ENCODE measurements at places on chromosomes 5 and 9. TPM values are rescaled to one million over a fixed set of nuclear protein-coding genes. Genes with fewer than 3 reads are reported as not detected.
A peak's percentile ranks its signal among the peaks of the same experiment; 100 is the strongest.

DNA sequence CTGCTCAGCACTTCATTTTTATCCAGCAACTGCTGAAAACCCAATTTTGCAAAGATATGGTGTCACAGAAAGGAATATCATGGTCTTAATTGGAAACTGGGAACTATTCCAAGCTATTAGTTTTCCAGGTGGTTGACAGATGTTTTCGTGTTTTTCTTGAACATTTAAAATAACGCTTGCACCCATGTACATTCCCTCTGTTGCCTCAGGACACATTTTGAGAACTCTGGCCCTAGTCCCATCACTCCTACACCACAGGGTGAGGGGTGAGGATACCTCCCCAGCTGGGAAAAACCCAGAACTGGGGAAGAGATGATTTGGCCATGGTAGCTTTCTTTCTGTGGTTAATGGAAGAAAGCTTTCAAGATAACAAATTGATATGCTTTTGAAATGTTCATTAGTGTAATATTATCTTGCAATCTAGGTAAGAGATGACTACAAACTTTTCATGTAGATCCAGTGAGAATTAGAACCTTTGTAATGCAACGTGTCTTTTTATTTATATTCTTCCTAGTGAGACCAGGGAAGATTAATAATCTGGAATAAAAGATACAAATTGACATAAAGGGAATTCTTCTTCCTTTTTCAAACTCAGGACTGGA, 627.0 kb downstream of the RAB3C start:
- peaks cover 11% of the 10 kb centered on the region for H3K27me3 ChIP-seq
- H3K27ac ChIP-seq = no peak overlapping the region
- DNase-seq = peak; percentile 57
- H3K4me3 ChIP-seq = no peak overlapping the region

- H3K4me3 ChIP-seq = no peak overlapping the region
- H3K4me1 ChIP-seq = peaks cover 43% of the 10 kb centered on the region
- no peaks in the 10 kb centered on the region for H3K27me3 ChIP-seq
- no peak for DNase-seq
- no peak overlapping the region for H3K27ac ChIP-seq
- H3K36me3 ChIP-seq = no peaks in the 10 kb centered on the region
These were observed 411.3 kb downstream of the ARHGEF28 start for GRCh38 chr5:74037321-74037720.

DNA sequence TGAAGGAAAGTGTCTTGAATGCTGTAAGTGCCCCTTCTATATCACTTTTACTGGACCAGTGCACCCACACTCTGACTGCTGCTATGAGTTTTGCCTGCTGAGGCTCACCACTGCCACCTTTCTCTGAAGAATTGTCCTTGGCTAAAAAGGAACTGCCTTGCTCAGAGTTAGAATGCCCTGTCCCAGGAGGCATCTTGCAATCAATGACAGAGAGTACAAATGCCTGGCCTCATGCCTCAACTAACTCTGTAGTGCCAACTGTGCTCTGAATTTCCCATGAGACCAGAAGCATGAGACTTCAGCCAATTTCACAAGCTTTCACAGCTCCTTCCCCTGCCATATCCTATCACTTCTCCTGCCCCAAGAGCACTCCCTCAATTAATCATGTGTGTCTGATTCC, 569.7 kb downstream of the ZNF608 start:
- peaks cover 3% of the 10 kb centered on the region for H3K4me1 ChIP-seq
- H3K4me3 ChIP-seq = no peak overlapping the region
- no peak overlapping the region for H3K27ac ChIP-seq
- no peaks in the 10 kb centered on the region for H3K27me3 ChIP-seq

- H3K4me1 ChIP-seq = no peaks in the 10 kb centered on the region
- H3K27ac ChIP-seq = no peak overlapping the region
- no peaks in the 10 kb centered on the region for H3K27me3 ChIP-seq
- peaks cover 37% of the 10 kb centered on the region for H3K36me3 ChIP-seq
- peak; percentile 71 for DNase-seq
- no peak overlapping the region for H3K4me3 ChIP-seq
These were observed 31.4 kb upstream of the SARDH start for GRCh38 chr9:133769511-133770075.

GRCh38 chr5:156339139-156339841, 12.3 kb downstream of the SGCD start:
- no peak overlapping the region for H3K27ac ChIP-seq
- H3K4me1 ChIP-seq = no peaks in the 10 kb centered on the region
- H3K4me3 ChIP-seq = no peak overlapping the region
- DNase-seq = no peak

DNA sequence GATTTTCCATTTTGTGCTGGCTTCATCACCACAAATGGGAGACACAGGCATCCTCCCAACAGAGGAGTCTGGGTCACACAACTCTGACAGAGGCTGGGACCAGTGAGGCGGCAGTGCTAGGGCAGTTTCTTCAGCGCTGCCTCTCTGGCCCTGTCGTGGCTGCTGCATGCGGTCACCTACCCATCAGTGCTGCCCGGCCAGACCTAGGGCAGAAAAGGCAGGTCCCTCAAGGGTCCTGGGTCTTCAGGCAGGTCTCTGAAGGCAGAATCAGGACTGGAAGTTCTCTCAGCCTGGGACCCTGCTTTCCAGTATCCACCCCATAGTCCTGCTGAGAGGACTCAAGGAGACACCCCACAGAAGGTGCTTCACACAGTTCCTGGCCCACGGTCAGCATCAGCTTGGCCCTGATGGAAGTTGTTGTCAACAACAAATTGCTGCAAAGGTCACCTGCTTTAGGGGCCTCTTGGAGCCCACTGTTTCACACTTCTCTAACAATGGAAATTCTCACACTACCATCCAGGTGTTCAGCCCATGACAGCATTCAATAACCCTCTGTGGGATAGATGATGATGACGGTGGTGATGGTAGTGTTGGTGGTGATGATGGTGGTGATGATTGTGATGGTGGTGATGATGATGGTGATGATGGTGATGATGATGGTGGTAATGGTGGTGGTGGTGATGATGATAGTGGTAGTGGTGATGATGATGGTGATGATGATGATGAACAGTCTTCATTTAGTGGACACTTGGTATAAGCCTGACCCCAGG, 146.4 kb upstream of the PPP1R26 start:
- no peak overlapping the region for H3K27ac ChIP-seq
- peak; percentile 80 for DNase-seq
- no peaks in the 10 kb centered on the region for H3K27me3 ChIP-seq
- H3K36me3 ChIP-seq = no peaks in the 10 kb centered on the region

GRCh38 chr5:3836528-3836927, 240.9 kb downstream of the IRX1 start:
- no peak for DNase-seq
- no peaks in the 10 kb centered on the region for H3K4me1 ChIP-seq
- H3K27me3 ChIP-seq = no peaks in the 10 kb centered on the region
- no peak overlapping the region for H3K27ac ChIP-seq
- no peak overlapping the region for H3K4me3 ChIP-seq

- H3K36me3 ChIP-seq = no peaks in the 10 kb centered on the region
- no peaks in the 10 kb centered on the region for H3K27me3 ChIP-seq
- no peaks in the 10 kb centered on the region for H3K4me1 ChIP-seq
- no peak for DNase-seq
- no peak overlapping the region for H3K27ac ChIP-seq
- no peak overlapping the region for H3K4me3 ChIP-seq
These were observed 21.6 kb upstream of the TRIO start for GRCh38 chr5:14121552-14121951.

GRCh38 chr9:37801959-37802711, 1.5 kb downstream of the DCAF10 start:
- H3K27me3 ChIP-seq = no peaks in the 10 kb centered on the region
- peaks cover 18% of the 10 kb centered on the region for H3K4me1 ChIP-seq
- no peaks in the 10 kb centered on the region for H3K36me3 ChIP-seq
- H3K27ac ChIP-seq = peak overlapping the region; percentile 74

DNA sequence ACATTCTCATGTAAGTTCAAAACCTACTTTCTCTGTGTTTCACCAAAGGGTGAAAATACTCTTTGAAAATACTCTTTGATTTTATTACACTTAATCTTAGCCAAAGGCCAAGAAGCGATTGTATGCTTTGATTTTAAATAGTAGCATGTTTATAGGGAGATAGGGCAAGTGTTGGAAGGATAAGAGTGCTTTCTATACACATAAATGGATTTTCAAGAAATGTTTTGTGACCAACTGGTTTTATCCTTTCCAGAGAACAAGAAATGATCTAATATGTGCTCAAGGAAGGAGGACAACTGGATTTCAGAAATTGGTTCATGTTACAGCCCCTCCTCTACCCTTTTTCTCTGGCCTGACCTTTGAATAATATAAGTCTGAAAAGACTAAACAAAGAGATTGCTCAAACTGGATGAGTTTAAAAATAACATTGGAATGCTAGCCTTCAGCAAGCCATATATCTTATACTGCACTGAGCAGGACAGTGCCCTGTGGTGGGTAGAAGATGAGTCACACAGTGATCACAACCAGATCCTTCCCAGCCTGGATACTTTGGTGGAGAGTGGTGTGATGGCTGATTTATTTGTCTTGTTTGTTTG, 13.1 kb downstream of the PALM2AKAP2 start:
- H3K27ac ChIP-seq = peak overlapping the region; percentile 77
- DNase-seq = peak; percentile 93
- no peaks in the 10 kb centered on the region for H3K27me3 ChIP-seq
- no peak overlapping the region for H3K4me3 ChIP-seq
- no peaks in the 10 kb centered on the region for H3K36me3 ChIP-seq

DNA sequence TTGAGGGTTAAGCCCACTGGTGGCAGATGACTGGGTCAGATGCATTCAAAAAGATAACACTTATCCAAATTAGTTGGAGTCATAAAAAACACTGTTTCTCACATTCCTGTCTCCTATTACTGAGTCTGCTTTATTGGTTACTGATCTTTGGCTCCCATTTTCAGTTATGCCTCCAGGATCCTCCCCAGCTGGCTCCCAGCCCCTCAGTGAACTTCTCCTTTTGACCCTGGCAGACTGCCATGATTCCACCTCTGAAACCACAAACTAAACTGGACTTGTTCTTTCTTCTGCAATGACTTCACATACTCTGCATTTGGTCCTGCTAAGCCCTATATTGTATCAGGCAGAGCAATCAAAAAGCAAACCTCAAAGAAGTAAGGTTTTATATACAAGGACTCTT, 860.8 kb upstream of the DMAC1 start:
- H3K4me3 ChIP-seq = no peak overlapping the region
- no peaks in the 10 kb centered on the region for H3K27me3 ChIP-seq

DNA sequence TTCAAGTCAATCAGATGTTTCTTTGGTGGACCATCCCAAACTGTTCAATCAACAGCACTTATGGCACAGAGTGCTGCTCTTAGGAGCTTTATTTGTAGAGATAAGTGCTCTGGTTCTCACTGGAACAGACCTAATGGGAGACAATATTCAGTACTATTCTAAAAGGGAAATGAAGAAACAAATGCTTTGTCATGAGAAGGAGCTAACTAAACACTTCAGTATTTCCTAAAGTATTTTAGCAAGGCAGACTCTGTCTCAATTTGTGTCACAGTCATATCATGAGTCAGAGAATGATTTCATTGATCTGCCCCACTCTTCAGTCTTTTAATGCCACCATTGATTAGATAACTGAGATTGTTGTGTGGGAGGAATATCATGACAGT, 175.3 kb downstream of the SLF1 start:
- no peaks in the 10 kb centered on the region for H3K27me3 ChIP-seq
- H3K36me3 ChIP-seq = no peaks in the 10 kb centered on the region

GRCh38 chr5:80516826-80517225, 28.9 kb downstream of the FAM151B start:
- no peaks in the 10 kb centered on the region for H3K27me3 ChIP-seq
- H3K4me1 ChIP-seq = no peaks in the 10 kb centered on the region
- no peaks in the 10 kb centered on the region for H3K36me3 ChIP-seq
- H3K4me3 ChIP-seq = no peak overlapping the region
- DNase-seq = peak; percentile 83

GRCh38 chr5:134463991-134464760, 52.5 kb upstream of the CDKN2AIPNL start:
- H3K4me3 ChIP-seq = no peak overlapping the region
- H3K27ac ChIP-seq = peak overlapping the region; percentile 8
- DNase-seq = no peak

DNA sequence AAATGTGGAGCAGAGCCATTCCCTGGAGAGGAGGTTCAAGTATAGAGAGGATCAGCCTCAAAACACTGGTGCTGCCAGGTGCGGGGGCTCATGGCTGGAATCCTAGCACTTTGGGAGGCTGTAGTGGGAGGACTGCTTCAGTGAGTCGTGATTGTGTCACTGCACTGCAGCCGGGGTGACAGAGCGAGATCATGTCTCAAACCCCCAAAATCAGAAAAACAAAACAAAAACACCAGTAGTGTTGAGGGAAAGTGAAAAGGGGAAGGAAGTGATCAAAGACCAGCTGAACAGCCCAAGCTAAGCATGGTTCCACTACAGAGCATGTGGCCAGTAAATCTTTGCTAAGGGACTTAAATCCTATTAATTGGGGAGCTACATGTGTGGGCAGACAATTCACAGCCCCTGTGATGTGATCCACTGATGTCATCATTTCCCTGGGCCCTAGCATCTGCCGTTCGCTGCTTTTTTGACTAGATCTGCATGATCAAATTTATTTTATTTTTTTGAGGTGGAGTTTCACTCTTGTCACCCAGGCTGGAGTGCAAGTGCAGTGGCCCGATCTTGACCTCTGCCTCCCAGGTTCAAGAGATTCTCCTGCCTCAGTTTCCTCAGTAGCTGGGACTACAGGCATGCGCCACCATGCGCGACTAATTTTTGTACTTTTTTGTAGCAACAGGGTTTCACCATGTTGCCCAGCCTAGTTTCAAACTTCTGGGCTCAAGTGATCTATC, 2.7 kb upstream of the PCBD2 start:
- peaks cover 9% of the 10 kb centered on the region for H3K36me3 ChIP-seq
- H3K4me1 ChIP-seq = peaks cover 7% of the 10 kb centered on the region
- no peak for DNase-seq

- no peaks in the 10 kb centered on the region for H3K27me3 ChIP-seq
- DNase-seq = no peak
- H3K4me3 ChIP-seq = no peak overlapping the region
- no peaks in the 10 kb centered on the region for H3K4me1 ChIP-seq
- no peak overlapping the region for H3K27ac ChIP-seq
These were observed 28.4 kb downstream of the CDHR2 start for GRCh38 chr5:176577312-176578176.

DNA sequence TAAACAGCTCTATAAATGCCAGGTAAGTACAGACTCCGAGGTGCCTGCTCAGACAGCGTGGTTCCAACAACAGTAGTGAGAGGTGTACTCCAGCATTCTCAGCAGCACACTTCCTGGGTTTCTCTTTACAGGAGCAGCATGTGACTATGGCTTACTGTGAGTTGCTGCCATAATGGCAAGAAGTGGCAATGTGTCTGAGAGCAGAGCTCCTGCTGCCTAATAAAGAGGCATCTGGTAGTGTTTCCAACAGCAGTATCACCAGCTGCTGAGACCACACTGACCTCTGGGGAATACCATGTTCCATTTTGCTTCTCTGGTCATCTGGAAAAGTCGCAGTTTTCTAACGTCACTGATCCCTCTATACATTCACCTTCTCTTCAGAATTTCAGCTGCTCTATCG, 398.2 kb downstream of the SLCO4C1 start:
- no peak overlapping the region for H3K27ac ChIP-seq
- no peak overlapping the region for H3K4me3 ChIP-seq
- no peaks in the 10 kb centered on the region for H3K27me3 ChIP-seq
- H3K36me3 ChIP-seq = no peaks in the 10 kb centered on the region
- DNase-seq = no peak

The LRRC19 gene
- total RNA-seq = under 0.01 TPM

The TLX3 gene
- total RNA-seq = not detected

The ZNF454 gene
- total RNA-seq = 3.8 TPM

The CDKN2B gene
- 50.7 TPM for total RNA-seq

The ARHGEF37 gene
- 0.72 TPM for total RNA-seq

The RGS7BP gene
- total RNA-seq = under 0.01 TPM

The OGN gene
- total RNA-seq = 0.88 TPM

The SPATA31C1 gene
- total RNA-seq = not detected

The RUSC2 gene
- total RNA-seq = 28.6 TPM

The GRM6 gene
- total RNA-seq = not detected

The FBLL1 gene
- 0.36 TPM for total RNA-seq

Data from osteoblast (primary cell).